Right renal pelvis (tissue), 4 donors: ENCODE measurements at places on chromosomes 3 and 15. TPM values are rescaled to one million over a fixed set of nuclear protein-coding genes. Genes with fewer than 3 reads are reported as not detected.

Gene ROPN1
- polyA plus RNA-seq = 0.22 TPM

Gene TRIM59
- polyA plus RNA-seq = 19.2 TPM

Gene ZFAND6
- 128 TPM for polyA plus RNA-seq

Gene TIMMDC1
- polyA plus RNA-seq = 108 TPM

Gene LEKR1
- polyA plus RNA-seq = 2.5 TPM

Gene PLCH1
- 10.1 TPM for polyA plus RNA-seq

Gene PLAAT1
- 3.1 TPM for polyA plus RNA-seq

Gene RNU5B-1
- polyA plus RNA-seq = not detected

Gene CLDN18
- polyA plus RNA-seq = 0.98 TPM

- DNase-seq = no peak
Measured at GRCh38 chr3:149382518-149382917, 5.1 kb upstream of the TM4SF1 start.

GRCh38 chr3:15405448-15406050, 21.8 kb downstream of the METTL6 start:
- peak; percentile 23 for DNase-seq

- DNase-seq = no peak
Measured at GRCh38 chr3:50381383-50381782, 22.1 kb upstream of the TMEM115 start.

- DNase-seq = no peak
Measured at GRCh38 chr15:66848116-66848515, 146.1 kb downstream of the SMAD6 start.

DNA sequence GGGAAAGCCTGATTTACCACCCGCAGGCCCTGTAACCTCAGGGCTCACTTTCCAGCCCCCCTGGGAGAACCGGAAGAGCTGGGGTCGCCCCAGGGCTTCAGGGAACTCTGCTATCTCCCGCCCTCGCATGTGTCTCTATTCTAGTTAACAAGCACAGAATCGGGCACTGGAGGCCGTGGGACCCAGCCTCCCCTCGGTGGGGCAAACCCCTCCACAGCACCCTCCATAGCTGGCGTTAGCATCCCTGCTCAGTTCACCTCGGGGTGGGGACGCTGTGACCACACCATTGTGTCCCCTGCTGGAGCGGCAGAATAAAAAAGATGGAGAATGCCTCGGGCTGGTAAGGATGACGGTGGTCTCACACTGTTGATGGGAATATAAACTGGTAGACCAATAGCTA, 3.5 kb upstream of the LRRC15 start:
- DNase-seq = no peak

DNA sequence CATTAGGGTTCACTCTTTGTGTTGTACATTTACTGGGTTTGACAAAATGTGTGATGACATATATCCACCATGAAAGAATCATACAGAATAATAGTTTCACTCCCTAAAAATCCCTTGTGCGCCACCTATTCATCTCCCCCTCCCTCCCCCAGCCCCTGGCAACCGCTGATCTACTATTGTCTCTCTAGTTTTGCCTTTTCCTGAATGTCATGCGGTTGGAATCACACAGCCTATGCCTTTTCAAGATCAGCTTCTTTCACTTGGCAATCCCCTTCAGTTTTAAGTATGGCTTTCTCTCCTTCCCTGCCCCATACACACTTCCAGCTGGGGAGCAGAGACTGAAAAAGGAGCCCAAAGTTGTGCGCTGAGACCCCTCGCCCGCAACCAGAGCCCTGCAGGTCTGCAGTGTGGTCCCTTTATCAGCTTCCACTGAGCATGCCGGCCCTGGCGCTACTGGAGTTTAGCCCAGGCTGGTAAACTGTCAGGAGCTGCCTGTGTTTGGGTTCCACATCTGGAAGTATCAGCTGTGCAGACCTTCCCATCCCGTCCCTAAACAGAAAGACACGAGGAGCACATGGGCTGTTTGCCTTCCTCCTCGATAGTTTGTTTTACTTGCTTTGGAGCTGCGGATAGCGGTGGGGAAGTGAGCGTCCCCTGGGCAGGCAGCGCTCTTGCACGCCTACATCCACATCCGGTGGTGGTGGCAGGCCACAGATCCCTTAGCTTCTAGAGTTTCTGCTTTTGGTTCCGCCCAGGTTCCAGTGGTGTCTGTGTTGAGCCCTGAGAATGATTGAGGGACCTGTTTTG, 12.3 kb downstream of the BOC start:
- DNase-seq = no peak

GRCh38 chr15:66865622-66866611, 163.9 kb downstream of the SMAD6 start:
- no peak for DNase-seq

DNA sequence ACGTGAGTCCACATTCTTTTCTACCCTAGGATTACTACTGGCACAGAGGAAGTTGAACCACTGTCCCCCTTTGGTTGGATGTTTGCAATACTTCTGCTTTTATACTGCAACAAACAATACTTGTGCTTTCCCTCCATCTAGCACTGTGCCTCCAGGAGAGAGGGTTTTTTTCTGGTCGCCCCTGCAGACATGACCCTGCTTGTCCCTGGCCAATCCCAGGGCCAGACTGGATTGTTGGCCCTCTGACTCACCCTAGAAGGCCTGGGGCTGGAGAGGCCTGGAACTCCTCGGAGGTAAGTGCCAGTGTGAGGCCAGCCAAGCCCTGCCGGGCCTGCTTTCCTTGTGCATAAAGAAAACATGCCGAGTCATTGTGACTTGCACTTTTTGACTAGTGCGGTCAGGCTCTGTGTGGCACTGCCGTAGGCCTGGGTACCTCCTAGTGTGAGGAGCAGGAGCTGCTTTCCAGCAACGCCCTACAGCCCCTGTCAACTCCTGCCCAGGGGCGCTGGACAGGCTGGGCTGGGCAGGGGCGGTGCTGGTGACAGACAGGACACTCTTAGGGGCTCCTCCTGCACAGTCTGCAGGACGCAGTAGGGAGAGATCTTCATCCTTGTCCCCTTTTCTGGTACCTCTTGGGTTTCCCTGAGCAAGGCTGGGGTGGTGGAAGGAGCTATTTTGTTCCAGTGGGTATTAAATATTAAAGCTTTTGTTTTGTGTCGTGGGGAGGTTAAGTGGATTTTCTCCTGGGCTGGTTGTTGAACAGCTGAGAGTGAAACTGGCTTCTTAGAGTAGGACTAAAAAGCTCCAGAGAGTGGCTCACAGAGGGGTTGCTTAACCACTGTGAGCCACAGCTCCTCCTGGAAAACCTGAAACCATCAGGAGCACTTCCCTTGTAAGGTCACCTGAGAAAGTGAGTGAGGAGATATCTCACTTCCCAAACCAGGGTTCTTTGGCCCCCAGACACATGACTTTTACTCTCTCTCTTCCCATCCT, 14.4 kb upstream of the TKT start:
- no peak for DNase-seq

DNA sequence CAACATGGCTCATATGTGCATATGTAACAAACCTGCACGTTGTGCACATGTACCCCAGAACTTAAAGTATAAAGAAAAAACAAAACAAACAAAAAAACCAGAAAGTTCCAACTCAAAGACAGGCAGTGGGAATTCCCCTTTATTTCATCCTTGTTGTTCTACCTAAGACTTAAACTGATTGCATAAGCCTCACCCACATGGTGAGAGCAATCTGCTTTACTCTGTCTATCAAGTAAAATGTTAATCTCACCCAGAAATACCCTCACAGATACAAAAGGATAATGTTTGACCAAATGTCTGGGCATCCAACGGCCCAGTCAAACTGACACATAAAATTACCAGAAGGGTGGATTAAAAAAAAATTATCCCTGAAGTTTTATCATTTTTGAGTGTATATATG, 190.9 kb upstream of the PLSCR5 start:
- DNase-seq = no peak

- no peak for DNase-seq
Measured at GRCh38 chr3:24086617-24087404, 141.7 kb downstream of the NR1D2 start.

DNA sequence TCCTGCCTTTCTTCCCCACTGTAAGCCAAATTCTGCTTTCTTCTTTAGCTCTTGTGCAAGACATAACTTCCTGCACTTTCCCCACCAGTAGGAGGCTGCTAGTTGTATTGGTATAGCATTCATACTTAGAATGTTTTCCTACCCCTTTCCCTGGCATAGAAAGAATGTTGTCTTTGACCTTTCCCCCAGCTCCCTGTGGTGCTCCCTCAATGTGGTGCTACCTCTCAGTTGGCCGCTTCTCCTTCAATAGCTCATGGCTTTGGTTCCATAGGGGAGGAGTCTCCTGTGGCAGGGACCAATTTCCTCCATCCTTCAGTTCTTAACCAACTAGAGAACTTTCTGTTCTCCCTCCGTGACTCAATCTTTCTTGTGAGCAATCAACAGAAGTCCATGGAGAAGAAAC, 67.5 kb upstream of the AKAP13 start:
- DNase-seq = no peak

DNA sequence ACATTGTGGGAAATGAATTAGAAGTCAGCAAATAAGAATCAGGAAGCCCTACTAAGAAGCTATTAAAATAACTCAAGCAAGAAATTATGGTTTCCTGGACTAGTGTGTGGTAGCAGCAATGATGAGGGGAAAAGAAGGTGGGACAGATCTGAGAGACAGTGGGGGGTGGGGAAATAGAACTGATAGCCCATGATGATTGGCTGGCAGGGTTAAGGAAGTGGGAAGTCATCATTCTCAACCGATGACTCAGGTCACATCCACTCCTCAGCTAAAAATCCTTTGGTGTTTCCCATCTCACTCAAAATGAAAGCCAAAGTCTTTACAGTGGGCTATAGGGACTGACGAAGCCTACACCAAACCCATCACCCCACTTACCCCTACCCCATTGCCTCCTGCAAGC, 153.9 kb upstream of the ARHGEF26 start:
- DNase-seq = no peak

DNA sequence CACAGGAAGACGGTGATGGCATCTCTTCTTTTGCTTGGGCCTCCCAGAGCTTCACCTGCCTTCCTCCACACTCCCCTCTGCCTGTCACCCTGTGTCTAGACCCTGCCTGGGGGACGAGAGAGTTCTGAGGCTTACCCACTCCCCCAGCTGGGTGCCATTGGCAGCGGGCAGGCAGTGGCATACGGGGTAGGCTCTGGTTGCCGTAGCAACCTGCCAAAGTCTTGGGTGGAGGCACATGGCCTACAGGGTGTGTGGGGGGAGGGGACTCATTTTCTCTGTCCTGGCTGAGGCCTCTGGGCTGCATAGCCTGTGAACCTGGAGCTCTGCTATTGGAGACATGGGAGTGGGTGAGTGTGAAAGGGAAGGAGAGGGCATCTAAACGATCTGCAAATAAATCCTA, 4.4 kb downstream of the INSYN1 start:
- no peak for DNase-seq

GRCh38 chr3:111585217-111585616, 9.9 kb downstream of the ZBED2 start:
- DNase-seq = no peak

- no peak for DNase-seq
Measured at GRCh38 chr3:171028779-171029232, 2.3 kb upstream of the SLC2A2 start.

GRCh38 chr3:122510878-122511535, 3.7 kb downstream of the KPNA1 start:
- DNase-seq = no peak

DNA sequence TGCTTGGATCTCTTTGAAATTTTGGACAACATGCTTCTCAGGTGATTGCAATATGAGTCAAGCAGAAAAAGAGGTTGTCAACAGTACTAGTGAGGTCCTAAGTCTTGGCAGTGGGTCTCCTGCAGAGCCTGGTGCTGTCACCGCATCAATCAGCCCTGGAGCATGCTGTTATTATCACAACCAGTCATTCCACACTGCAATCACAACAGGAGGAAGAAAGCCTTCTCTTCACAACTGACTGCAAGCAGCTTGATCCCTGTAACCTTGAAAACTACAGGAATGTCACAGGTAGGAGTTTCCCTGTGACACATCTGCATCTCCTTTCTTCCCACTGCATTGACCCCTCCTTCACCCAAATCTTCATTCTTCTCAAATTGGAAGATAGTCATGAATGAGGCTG, 451.1 kb upstream of the ATP11B start:
- no peak for DNase-seq

DNA sequence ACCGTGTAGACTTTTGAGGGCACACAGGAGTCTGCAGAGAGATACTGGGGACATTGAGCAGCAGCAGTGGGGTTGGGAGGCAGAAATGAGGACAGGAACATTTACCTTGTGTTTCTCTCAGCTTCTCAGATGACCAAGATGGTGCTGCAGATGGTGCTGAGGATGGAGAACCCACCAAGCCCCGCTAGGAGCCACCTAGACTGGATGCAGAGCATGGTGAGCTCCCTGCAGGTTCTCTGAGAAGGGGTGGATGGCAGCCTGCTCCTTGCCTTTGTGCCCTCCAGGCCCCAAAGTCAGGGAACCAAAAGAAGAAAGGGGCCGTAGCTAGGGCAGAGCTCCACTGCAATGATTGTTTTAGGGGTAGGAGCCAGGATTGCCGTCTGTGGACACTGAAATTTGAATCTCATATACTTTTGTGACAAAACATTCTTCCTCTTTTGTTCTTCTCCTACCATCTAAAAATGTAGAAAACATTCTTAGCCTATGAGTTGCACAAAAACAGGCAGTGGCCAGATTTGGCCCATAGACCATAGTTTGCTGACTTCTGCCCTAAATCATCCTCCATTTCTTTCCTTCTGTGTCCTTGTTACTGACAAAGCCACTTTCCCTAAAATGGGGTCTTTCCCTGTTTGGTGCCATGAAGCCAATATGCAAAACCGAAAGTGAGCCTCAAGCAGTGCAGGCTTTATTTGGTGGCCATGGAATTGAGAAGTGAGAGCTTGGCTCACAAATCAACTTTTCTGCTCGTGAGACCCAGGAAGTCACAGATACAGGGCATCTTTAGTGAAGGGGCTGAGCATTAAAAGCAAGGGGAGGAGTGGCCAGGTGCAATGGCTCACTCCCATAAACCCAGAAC, 11.9 kb upstream of the MUC20 start:
- no peak for DNase-seq

- no peak for DNase-seq
Measured at GRCh38 chr15:94230431-94230882, 904 bp upstream of the MCTP2 start.

GRCh38 chr15:64089543-64090280, 3.9 kb downstream of the CIAO2A start:
- no peak for DNase-seq
